ENCODE measurements at places on chromosomes 6 and 20.

GRCh38 chr6:149236589-149236988 lies 80.9 kb upstream of the TAB2 start:
- H3K27me3 ChIP-seq: no peaks in the 10 kb centered on the region
- H3K4me3 ChIP-seq: no peak overlapping the region
- no peak overlapping the region for H3K27ac ChIP-seq
- no peaks in the 10 kb centered on the region for H3K36me3 ChIP-seq

DNA sequence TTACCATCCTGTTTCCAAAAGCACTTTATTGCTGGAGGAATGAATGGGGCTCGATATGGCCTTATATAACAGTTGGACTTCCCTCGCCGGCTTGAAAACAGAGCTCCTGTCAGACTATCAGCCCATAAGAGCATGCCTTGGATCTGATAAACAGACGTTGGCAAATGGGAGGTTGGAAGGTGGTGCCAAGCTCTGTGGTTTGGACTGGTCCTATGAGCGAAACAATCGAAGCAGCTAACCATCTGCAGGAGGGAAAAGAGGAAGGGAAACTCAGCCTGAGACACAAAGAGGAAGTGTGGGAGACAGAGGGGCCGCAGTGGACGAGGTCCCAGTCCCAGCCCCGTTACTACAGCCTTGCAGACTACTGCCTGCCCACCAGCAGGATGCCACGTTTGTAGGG lies 92.9 kb downstream of the TFAP2C start:
- no peak for DNase-seq
- H3K27ac ChIP-seq: no peak overlapping the region

DNA sequence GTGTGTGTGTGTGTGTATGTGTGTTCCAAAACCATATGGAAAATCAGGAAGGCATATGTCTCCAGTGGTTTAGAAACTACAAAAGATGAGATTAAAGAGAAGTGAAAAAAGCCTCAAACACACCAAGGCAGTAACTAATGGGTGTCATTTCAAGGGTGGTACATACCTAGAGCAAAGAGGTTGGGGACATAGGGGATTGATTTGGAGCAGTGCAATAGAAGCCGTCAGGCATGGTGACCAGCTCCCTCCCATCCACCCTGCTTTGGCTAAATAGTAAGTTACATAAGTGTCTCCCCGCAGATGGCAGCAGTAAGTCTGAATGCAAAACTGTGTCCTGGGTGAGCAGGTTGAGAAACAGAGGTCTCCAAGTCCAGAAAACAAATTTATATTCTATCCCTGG lies 10.4 kb upstream of the ELMO2 start:
- H3K27ac ChIP-seq: no peak overlapping the region
- H3K27me3 ChIP-seq: peaks cover 5% of the 10 kb centered on the region
- no peaks in the 10 kb centered on the region for H3K36me3 ChIP-seq
- H3K4me1 ChIP-seq: no peaks in the 10 kb centered on the region
- H3K4me3 ChIP-seq: no peak overlapping the region
- DNase-seq: no peak

DNA sequence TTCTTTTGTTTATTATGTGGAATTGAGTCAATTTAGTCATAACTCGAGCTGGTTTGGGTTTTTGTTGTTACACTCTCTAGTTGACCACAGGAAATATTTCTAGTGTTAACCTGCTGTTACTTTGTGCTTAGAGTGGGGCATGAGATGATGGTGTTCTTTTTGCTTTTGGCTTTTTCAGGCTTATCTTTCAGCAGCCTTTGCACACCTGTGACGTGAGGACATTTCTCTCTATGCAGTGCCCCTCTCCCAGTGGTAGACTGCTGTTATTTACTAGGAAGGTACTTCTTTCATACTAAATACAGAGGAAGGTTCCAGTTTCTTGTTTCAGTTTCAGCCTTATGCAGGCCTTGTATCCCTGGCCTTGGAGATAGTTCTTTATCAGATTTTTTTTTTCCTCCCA lies 766.8 kb upstream of the MAN1A1 start:
- no peak overlapping the region for H3K27ac ChIP-seq
- no peak for DNase-seq
- H3K4me3 ChIP-seq: no peak overlapping the region
- no peaks in the 10 kb centered on the region for H3K27me3 ChIP-seq

GRCh38 chr6:138979813-138980668 lies 8.0 kb downstream of the REPS1 start:
- H3K27me3 ChIP-seq: no peaks in the 10 kb centered on the region
- H3K4me3 ChIP-seq: no peak overlapping the region
- H3K4me1 ChIP-seq: peaks cover 31% of the 10 kb centered on the region
- no peak for DNase-seq
- no peaks in the 10 kb centered on the region for H3K36me3 ChIP-seq

GRCh38 chr6:159038914-159039884 lies 5.6 kb downstream of the TAGAP start:
- H3K27me3 ChIP-seq: no peaks in the 10 kb centered on the region
- no peak for DNase-seq
- H3K27ac ChIP-seq: peak overlapping the region; percentile 95
- peaks cover 65% of the 10 kb centered on the region for H3K4me1 ChIP-seq
- peaks cover 77% of the 10 kb centered on the region for H3K36me3 ChIP-seq

- H3K36me3 ChIP-seq: no peaks in the 10 kb centered on the region
- H3K27ac ChIP-seq: no peak overlapping the region
- no peaks in the 10 kb centered on the region for H3K27me3 ChIP-seq
- no peaks in the 10 kb centered on the region for H3K4me1 ChIP-seq
- no peak overlapping the region for H3K4me3 ChIP-seq
Measured at GRCh38 chr20:6680441-6680840, 87.0 kb upstream of the BMP2 start.

GRCh38 chr6:90459225-90459758 lies 127.6 kb downstream of the MAP3K7 start:
- H3K36me3 ChIP-seq: no peaks in the 10 kb centered on the region
- no peak overlapping the region for H3K4me3 ChIP-seq
- H3K27ac ChIP-seq: no peak overlapping the region
- H3K4me1 ChIP-seq: peaks cover 49% of the 10 kb centered on the region
- H3K27me3 ChIP-seq: no peaks in the 10 kb centered on the region
- DNase-seq: no peak

Measured in CD8-positive, alpha-beta memory T cell (primary cell).